ENCODE measurements at places on chromosomes 1 and 21.

DNA sequence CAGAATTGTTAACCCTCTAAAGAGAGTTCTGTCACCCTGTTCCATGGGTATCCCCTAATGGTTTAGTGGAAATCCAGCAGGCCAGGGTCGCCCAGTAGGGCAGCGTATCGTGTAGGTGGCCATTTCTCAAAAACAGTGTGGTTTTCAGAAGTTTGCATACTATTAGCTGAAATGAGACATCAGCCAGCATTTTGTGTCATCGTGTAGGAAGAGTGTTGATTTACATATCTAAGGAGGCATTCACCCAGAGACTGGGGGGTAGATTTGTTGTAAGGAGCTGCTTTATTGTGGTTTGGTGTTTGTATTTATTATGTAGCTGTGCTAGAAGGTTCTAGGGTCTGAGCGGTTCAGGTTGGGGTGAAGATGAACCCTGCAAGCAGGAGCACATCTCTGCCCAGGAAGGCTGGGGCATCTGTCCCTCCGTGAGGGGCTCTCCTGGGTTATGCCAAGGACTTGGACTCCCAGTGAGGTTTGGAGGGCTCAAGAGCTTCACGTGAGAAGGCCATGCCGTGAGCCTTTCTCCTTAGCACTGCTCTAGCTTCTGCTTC is 174.4 kb downstream of the PGBD5 start:
- no peak for DNase-seq

GRCh38 chr1:1361233-1361981 is 3.1 kb upstream of the MXRA8 start:
- no peak for DNase-seq

DNA sequence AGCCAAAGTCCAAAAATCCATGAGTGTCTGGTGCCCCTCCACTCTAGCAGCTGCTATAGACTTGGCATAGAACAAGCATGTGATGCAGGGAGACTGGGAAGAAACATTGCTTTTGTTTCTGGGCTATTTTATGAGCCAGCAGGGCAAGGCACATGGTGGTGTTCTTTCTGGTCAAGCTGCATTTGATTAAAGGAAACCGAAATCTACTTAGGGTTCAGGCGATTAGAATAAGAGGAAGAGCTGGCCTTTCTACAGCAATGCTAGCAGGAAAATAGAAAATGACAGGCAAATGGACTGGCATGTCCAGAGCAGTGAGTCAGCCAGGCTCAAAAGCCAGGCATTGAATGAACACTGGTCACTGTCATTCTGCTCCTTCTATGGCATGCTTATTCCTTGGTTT is 28.5 kb upstream of the ARHGAP29 start:
- no peak for DNase-seq

GRCh38 chr1:52294580-52294979 is 71.4 kb downstream of the CC2D1B start:
- DNase-seq = no peak

GRCh38 chr1:173447224-173447623 is 29.9 kb upstream of the PRDX6 start:
- no peak for DNase-seq

- no peak for DNase-seq
Observed at GRCh38 chr1:45753248-45754037, 3.0 kb upstream of the IPP start.

GRCh38 chr1:35062518-35063196 is 16.5 kb upstream of the ZMYM1 start:
- no peak for DNase-seq

GRCh38 chr21:41466024-41466820 is 40.2 kb downstream of the MX1 start:
- DNase-seq = no peak

DNA sequence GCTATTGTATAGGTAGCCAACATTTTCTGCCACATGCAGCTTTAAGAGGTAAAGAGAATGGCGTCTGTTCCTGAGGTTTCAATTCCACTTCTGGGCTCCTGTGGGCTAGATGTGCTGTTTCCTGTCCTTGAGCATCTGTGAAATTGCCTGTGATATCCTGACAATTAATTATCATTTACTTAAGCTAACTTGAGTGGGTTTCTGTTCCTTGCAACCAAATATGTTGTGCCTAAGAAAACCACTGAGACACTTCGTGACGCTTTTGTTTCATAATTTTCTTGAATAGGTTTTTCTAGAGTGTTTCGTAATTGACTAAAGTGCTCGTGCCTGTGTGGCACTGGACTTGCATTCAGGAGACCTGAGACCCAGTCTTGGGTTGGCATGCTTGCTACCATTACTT is 127.3 kb upstream of the POU3F1 start:
- no peak for DNase-seq

- peak; percentile 74 for DNase-seq
Observed at GRCh38 chr21:17819877-17820229, 697 bp upstream of the C21orf91 start.

- DNase-seq = no peak
Observed at GRCh38 chr1:46193285-46193684, 4.9 kb downstream of the POMGNT1 start.

GRCh38 chr1:109807402-109807801 is 43.7 kb upstream of the EPS8L3 start:
- no peak for DNase-seq

GRCh38 chr1:166121010-166121409 is 45.8 kb downstream of the FAM78B start:
- DNase-seq = no peak

GRCh38 chr1:24930260-24931145 is at the start of gene RUNX3:
Gene RUNX3 (minus strand): TSS chr1:24930276. CDS start chr1:24929868, 408 bp downstream.
- peak; percentile 76 for DNase-seq

GRCh38 chr1:245241526-245242130 is 86.8 kb downstream of the KIF26B start:
- DNase-seq = no peak

- DNase-seq = no peak
Observed at GRCh38 chr1:27503844-27504587, 14.0 kb upstream of the WASF2 start.

DNA sequence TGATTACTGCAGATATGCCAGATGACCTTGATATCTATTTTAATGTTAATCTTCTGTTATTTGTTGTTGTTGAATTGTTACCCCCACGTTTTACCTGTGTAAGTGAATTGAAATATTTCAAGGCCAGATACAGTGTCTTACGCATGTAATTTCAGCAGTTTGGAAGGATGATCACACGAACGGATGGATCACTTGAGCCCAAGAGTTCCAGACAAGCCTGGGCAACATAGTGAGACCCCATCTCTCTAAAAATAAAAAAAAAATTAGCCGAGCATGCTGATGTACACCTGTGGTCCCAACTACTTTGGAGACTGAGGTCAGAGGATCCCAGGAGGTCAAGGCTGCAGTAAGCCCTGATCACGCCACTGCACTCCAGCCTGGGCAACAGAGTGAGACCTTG is 32.2 kb downstream of the SDCCAG8 start:
- no peak for DNase-seq

DNA sequence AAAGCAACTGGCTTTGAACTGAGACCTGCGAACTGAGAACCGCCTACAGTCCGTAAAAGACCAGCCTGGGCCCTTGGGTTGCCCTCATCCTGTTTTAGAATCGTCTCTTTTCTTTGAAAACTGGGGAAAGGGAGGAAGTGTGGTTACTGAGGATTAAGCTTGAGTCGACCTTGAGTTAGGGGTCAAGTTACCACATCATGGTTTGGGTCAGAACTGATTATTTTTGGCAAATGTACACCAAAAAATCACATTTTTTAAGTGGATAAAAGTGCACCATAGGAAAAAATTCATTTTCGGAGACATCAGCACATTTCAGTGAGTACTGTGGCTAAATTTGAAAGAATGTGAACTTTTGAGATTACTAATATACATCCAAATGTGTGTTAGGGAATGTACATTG is 76.9 kb upstream of the KAZN start:
- no peak for DNase-seq

GRCh38 chr1:58815069-58815685 is 31.3 kb upstream of the JUN start:
- DNase-seq = no peak

- DNase-seq = peak; percentile 60
Observed at GRCh38 chr1:159866905-159867663, 4.6 kb upstream of the VSIG8 start.

- DNase-seq = no peak
Observed at GRCh38 chr1:12005488-12006166, 13.7 kb upstream of the MIIP start.

DNA sequence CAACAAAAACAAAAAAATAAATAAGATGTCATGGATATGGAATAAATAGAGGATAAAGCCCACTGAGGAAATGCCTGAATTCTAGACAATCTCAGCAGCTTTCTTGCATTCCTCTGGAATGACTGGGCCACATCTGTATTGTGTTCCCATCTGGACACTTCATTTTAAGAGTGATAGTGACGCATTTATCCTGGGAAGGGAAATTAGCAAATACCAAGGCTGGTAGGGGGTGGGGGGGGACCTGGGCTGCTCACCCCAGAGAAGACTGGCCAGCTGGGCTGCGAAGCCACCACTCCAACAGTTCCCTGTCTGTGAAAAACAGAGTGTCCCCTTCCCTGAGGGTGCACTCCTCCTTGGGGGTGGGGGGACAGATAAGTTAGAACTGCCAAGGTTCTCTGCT is 106.3 kb downstream of the HIVEP3 start:
- DNase-seq = no peak

- no peak for DNase-seq
Observed at GRCh38 chr1:201556841-201557571, 18.1 kb downstream of the NAV1 start.

- DNase-seq = no peak
Observed at GRCh38 chr1:230860617-230861384, 7.5 kb downstream of the C1orf198 start.

DNA sequence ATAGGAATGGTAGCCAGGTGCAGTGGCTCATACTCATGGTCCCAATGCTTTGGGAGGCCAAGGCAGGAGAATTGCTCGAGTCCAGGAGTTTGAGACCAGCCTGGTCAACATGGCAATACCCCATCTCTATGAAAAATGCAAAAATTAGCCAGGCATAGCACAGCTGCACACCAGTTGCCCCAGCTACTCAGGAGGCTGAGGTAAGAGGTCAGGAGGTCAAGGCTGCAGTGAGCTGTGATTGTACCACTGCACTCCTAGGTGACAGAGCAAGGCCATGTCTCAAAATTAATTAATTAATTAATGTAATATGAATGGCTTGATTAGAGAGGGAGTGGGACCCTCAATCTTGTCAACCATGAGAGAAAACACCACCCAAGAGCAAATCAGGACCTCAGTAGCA is 198.7 kb upstream of the DUSP10 start:
- no peak for DNase-seq

GRCh38 chr1:87830432-87830978 is 501.8 kb downstream of the LMO4 start:
- no peak for DNase-seq

DNA sequence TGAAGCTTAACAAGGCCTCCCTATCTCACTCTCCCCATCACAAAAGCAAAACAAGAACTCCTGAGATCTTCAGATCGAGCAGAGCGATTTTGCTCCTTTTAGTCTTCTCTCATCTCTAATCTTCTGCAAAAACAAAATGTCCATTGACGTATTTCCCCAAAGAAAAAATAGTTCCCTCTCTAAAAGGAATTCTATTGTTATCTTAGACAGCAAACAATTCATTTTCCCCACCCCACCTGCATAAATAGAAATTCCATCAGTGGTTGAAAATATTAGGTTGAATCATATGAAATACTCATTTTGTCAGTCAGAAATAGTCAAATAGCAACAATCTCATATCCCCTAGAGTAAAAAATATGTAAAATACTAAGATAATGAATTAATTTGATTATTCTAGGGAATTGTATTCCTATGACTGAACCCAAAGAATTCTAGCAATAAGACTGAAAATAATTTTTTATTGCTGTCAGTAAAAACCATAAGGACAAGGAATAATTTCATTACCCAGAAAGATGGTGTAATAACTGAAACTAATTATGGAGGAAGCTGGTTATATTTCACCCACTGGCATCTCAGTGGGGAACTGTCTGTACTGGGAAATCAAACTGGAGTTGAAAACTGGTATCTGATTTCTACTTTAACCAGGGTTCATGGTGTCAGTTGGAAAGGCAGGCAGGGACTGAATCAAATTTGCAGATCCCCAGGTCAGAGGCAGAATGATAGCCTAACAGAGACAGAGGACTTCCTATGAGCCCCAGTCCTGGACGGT is 51.3 kb downstream of the RHOU start:
- DNase-seq = no peak

DNA sequence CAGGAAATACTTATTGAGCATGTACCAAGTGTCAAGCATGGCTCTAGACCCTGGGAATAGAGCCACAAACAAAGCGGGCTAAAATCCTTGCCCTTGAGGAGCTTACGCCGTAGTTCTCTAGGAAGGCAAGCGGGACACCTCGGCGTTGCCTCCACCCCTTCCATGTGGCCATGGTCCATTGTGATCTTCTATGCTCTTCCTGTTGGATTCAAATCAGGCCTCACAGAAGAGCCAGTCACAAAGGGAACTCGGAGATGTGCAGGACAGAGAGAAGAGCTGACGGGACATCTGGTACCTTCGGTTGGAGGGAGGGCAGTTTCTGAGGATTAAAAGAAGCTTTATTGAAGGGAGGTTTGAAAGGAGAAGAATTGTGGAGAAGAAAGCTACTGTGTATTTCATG is 129.3 kb downstream of the TMEM53 start:
- no peak for DNase-seq

DNA sequence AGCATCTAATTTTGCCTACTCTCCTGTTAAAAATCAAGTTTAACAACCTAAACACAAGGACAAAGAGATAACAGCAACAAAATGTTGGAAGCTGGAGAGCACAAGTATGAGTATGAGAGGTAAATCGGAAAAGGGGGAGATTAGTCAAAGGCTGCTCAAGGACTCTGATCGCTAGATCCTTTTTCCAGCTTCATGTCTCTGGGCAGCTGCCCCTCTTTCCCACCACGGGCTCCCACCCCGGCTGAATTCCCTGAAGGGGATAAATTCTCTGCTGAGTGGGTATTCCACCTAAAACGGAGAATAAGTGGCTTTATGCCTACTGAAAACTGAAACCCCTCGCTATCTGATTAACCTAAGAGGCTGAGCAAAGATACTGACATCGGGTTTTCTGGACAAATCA is 696 bp upstream of the CTBS start:
- DNase-seq = no peak

DNA sequence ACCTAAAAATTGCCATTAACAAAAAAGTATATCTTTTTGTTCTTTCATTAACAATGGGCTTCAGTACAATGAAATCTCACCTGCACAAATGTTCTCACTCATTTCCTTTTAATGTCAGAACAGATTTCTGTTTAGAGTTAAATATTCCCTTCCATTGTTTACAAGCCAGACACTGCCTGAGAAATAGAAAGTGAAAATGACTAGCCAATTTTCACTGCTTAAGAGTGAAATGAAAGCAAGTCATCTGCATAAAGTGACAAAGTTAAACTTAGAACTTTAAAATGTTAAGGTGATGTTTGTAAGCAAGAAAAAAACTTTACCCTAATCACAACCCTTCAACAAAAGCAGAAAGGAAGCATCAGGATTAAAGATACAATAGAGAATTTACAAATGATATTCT is 27.5 kb downstream of the COA6 start:
- DNase-seq = no peak

GRCh38 chr21:21730512-21730911 is 732.3 kb downstream of the NCAM2 start:
- no peak for DNase-seq

- no peak for DNase-seq
Observed at GRCh38 chr1:77288275-77288674, 6.5 kb downstream of the AK5 start.
